IMR-90 (cell line): ENCODE measurements at places on chromosomes 1 and 21.

- no peaks in the 10 kb centered on the region for H3K27me3 ChIP-seq
- DNase-seq = no peak
- peaks cover 6% of the 10 kb centered on the region for H3K4me1 ChIP-seq
- H3K27ac ChIP-seq = peak overlapping the region; percentile 28; the same call in 1 of the 2 replicates
- no peaks in the 10 kb centered on the region; the same call in 1 of the 2 replicates for H3K36me3 ChIP-seq
- peak overlapping the region; percentile 28; the same call in 1 of the 2 replicates for H3K4me3 ChIP-seq
Observed at GRCh38 chr1:218349348-218350034, 4.4 kb downstream of the TGFB2 start.

GRCh38 chr1:165577707-165578106 is 33.9 kb downstream of the LRRC52 start:
- no peak for DNase-seq
- no peak overlapping the region for H3K4me3 ChIP-seq
- no peak overlapping the region for H3K27ac ChIP-seq
- H3K27me3 ChIP-seq = no peaks in the 10 kb centered on the region
- no peaks in the 10 kb centered on the region for H3K36me3 ChIP-seq

DNA sequence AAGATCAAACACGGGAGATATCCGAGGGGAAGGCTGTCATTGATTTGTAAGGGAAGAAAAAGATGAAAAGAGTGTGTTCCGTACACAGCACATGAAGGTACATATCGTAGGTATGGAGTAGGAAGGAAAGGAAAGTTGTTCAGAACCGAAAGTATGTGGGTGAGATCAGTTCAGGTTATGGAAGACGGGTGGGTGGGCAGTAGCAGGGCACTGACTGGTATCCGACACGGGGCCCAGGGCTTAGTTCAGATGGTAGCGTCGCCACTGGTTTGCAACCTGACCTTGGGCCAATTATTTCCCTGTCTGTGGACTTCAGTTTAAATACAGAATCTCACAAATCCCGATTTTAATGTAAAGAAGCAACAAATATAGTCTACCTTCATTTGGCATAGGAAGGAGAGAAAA is 27.8 kb upstream of the A3GALT2 start:
- no peaks in the 10 kb centered on the region for H3K27me3 ChIP-seq
- peak overlapping the region; percentile 98 for H3K4me3 ChIP-seq
- DNase-seq = no peak
- H3K36me3 ChIP-seq = peaks cover 5% of the 10 kb centered on the region
- H3K27ac ChIP-seq = peak overlapping the region; percentile 95

DNA sequence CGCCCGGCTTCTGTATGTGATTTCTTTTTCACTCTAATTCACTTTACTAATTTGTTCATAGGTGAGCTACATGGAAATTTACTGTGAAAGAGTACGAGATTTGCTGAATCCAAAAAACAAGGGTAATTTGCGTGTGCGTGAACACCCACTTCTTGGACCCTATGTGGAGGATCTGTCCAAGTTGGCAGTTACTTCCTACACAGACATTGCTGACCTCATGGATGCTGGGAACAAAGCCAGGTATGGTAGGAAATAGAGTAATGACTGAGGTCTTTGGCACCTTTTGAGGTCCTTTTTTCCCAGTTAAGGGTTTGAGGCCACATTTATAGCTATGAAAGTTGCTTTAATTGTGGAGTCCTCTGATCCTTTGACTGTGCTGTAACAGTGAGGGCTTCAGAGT is 56.9 kb downstream of the KIF1B start:
- DNase-seq = peak; percentile 38
- H3K4me3 ChIP-seq = no peak overlapping the region
- no peak overlapping the region for H3K27ac ChIP-seq
- H3K4me1 ChIP-seq = no peaks in the 10 kb centered on the region
- H3K27me3 ChIP-seq = no peaks in the 10 kb centered on the region

GRCh38 chr1:110280126-110280525 is 59.1 kb upstream of the RBM15 start:
- no peaks in the 10 kb centered on the region for H3K36me3 ChIP-seq
- no peak for DNase-seq
- H3K4me3 ChIP-seq = no peak overlapping the region
- no peak overlapping the region for H3K27ac ChIP-seq
- no peaks in the 10 kb centered on the region for H3K4me1 ChIP-seq
- H3K27me3 ChIP-seq = peaks cover 35% of the 10 kb centered on the region

DNA sequence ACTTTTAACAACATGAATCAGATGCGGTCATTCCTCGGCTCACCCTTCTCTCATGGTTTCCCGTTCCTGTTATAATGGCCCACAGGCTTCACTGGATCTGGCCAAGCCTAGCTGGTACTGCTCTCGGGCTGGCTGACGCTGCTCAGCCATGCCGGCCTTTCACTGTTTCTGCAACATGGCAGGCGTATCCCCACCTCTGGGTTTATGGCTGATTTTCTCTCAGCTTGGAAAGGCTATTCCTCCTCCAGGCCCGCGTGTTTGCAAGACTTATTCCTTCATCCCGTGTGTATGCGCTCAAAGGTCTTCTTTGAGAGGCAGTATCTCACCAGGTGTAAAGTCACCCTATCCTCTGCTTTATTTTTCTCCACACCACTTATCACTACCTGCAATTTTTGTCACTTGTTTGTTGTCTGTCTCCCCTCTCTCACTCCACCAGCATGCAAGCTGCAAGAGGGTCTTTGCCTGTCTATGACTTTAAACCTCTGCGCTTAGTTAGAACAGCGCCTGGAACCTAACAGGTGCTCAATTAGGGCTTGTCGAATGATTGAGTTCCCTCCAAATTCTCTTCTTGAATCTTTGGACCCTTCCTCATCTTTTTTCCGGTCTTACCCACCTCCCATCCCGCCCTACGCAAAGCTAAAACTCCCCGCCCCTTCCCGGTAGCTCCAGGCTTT is 491 bp upstream of the RAP1A start:
- no peak for DNase-seq
- H3K4me1 ChIP-seq = peaks cover 7% of the 10 kb centered on the region; the same call in 1 of the 2 replicates
- H3K36me3 ChIP-seq = no peaks in the 10 kb centered on the region
- no peaks in the 10 kb centered on the region for H3K27me3 ChIP-seq
- H3K4me3 ChIP-seq = peak overlapping the region; percentile 48

GRCh38 chr1:183087001-183087400 is 63.8 kb downstream of the LAMC1 start:
- H3K27me3 ChIP-seq = no peaks in the 10 kb centered on the region
- no peak overlapping the region for H3K27ac ChIP-seq
- no peaks in the 10 kb centered on the region for H3K36me3 ChIP-seq
- H3K4me1 ChIP-seq = peaks cover 16% of the 10 kb centered on the region

- no peak overlapping the region for H3K27ac ChIP-seq
- H3K4me1 ChIP-seq = no peaks in the 10 kb centered on the region; the same call in 1 of the 2 replicates
- H3K4me3 ChIP-seq = no peak overlapping the region
- no peak for DNase-seq
- no peaks in the 10 kb centered on the region for H3K36me3 ChIP-seq
- H3K27me3 ChIP-seq = peaks cover 2% of the 10 kb centered on the region; the same call in 1 of the 2 replicates
Observed at GRCh38 chr1:219387211-219387610, 213.5 kb downstream of the LYPLAL1 start.

- H3K27me3 ChIP-seq = no peaks in the 10 kb centered on the region
- no peak overlapping the region for H3K27ac ChIP-seq
- H3K4me3 ChIP-seq = no peak overlapping the region
- H3K36me3 ChIP-seq = no peaks in the 10 kb centered on the region
Observed at GRCh38 chr1:76337542-76338219, 263.1 kb downstream of the ST6GALNAC3 start.

DNA sequence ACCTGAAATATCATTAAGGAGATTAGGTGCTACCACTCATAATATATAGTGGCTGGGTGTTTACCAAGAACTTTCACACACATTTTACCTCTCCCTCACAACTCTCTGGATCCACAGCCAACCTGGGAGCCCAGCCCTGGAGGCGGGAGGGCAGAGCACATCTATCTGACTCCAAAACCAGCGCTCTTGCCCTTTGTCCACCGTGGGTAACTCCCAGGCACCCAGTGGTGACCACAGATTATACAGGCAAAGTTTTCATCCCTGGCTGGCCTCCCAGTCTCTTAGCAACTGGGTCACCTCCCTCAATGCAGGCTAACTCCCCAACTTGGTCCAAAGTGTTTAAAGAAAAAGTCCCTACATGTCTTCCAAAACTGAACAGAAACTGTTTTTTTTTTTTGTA is 2.4 kb downstream of the PAQR7 start:
- DNase-seq = no peak
- H3K27me3 ChIP-seq = no peaks in the 10 kb centered on the region
- no peak overlapping the region for H3K27ac ChIP-seq
- H3K4me1 ChIP-seq = peaks cover 18% of the 10 kb centered on the region
- H3K4me3 ChIP-seq = no peak overlapping the region
- peaks cover 13% of the 10 kb centered on the region for H3K36me3 ChIP-seq

- H3K4me1 ChIP-seq = peaks cover 3% of the 10 kb centered on the region; the same call in 1 of the 2 replicates
- H3K27ac ChIP-seq = no peak overlapping the region
- H3K4me3 ChIP-seq = no peak overlapping the region
- H3K27me3 ChIP-seq = no peaks in the 10 kb centered on the region
- DNase-seq = peak; percentile 84
- no peaks in the 10 kb centered on the region for H3K36me3 ChIP-seq
Observed at GRCh38 chr1:56456435-56457101, 122.8 kb downstream of the PLPP3 start.

DNA sequence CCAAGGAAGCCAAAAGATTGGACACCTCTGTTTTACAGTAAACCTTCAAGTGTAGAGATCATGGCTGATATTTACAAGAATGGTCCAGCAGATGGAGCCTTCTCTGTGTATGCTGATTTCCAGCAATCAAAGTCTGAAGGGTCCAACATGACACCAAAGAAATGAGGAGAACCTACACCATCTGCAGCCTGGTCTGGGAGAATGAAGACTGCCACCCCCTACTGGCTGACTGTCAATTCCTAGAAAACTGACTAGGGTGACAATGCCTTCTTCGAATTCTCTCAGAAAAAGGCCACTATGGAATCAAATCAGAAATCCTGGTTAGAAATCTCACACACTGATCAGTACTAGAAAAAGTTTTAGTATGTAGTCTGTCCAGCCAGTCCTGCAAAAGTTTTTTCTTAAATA is 83.3 kb downstream of the CDC42BPA start:
- no peak overlapping the region for H3K4me3 ChIP-seq
- no peak overlapping the region for H3K27ac ChIP-seq
- no peaks in the 10 kb centered on the region for H3K4me1 ChIP-seq
- no peaks in the 10 kb centered on the region for H3K36me3 ChIP-seq
- H3K27me3 ChIP-seq = no peaks in the 10 kb centered on the region

- DNase-seq = peak; percentile 38
- peaks cover 19% of the 10 kb centered on the region for H3K4me1 ChIP-seq
- peak overlapping the region; percentile 76 for H3K27ac ChIP-seq
- peak overlapping the region; percentile 49 for H3K4me3 ChIP-seq
Observed at GRCh38 chr1:155226910-155227260, 18.4 kb downstream of the MTX1 start.

DNA sequence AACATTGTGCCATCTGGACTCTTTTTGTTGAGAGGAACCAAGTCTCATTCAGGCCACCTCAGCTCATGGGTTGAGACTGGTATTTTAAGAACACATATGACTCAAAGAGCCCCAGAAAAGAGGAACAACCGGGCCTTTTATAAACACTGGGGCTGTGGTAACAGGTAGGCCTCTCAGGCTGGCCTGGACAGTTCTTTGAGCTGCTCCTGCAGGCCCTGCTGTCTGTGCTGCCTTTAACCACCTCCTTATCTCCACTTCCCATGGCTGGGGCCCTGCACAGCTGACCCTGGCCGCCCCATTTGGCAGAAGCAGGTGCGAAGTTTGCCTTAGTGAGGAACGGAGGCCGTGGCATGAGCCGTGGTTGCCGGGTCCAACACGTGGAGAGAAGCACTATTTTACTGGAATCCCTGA is 163.3 kb downstream of the RHOU start:
- H3K36me3 ChIP-seq = no peaks in the 10 kb centered on the region
- H3K27me3 ChIP-seq = peaks cover 3% of the 10 kb centered on the region
- no peak overlapping the region for H3K4me3 ChIP-seq
- DNase-seq = no peak

DNA sequence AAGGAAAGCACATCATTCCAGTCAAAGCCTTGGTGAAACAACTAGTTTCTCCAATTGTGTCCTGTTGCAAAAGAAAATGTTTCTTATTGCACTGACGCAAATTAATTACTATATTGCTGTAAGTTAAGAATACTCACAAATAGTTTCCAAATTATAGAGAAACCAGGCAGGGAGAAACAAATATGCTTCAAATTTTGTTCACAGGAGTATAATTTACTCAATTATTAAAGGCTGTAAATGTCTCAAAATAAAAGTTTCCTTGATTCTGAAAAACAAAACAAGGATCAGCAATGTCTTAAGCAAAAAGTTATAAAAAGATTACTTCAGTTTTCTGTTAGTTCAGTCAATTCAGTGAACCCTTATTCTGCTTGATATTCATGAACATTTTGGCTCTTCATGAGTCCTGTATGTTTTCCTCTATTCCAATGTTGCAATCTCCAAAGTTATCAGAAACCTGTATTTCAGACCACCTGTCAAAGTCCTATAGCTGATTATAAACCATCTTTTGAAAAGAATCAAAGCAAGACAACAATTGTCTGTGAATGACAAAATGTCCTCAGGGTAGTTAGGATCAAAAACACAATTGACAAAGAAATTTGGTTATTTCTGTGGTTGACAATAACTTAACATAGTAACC is 11.7 kb upstream of the SYPL2 start:
- H3K4me3 ChIP-seq = no peak overlapping the region
- no peaks in the 10 kb centered on the region for H3K4me1 ChIP-seq
- peaks cover 8% of the 10 kb centered on the region for H3K27me3 ChIP-seq
- H3K27ac ChIP-seq = no peak overlapping the region
- H3K36me3 ChIP-seq = no peaks in the 10 kb centered on the region

DNA sequence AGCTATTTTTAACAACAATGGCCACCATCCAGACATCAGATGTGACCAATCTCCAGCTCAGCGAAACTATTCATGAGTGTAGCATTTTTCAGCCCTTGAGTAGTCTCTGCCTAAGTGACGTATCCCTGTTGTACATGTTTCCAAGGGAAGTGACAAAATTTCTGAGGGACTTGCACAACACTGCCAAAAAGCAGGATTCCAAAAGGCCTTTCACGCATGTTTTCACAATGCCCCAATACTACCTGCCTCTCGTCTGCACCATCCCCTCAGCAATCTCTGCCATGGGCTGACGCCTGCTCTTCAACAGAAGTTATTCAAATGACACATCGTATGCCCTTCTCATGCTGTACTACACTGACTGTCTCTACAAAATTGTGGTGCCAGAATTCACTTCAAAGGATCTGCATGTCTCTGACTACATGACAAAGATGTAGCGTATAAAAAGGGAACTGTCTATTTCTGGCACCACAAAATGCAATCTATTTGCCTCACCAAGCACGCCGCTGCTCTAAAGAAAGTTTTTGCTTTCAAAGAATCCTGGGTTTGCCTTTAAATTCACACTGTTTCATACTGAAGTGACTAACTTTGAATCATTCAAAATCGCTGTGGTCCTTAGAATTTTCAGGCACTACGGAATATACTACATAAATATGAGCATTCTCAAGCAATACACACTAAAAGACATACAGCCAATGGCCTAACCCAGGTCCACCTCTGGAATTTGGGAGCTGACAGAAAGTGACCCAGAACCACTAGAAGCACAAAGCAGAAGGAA is 32.9 kb downstream of the JAK1 start:
- H3K27me3 ChIP-seq = no peaks in the 10 kb centered on the region
- peaks cover 15% of the 10 kb centered on the region for H3K4me1 ChIP-seq
- peak overlapping the region; percentile 80 for H3K27ac ChIP-seq
- peak overlapping the region; percentile 17; the same call in 1 of the 2 replicates for H3K4me3 ChIP-seq
- peak; percentile 96 for DNase-seq

GRCh38 chr1:183609313-183609712 is 19.1 kb upstream of the NCF2 start:
- H3K4me1 ChIP-seq = peaks cover 20% of the 10 kb centered on the region
- H3K4me3 ChIP-seq = no peak overlapping the region
- no peaks in the 10 kb centered on the region for H3K36me3 ChIP-seq
- peak; percentile 81 for DNase-seq
- H3K27me3 ChIP-seq = no peaks in the 10 kb centered on the region

- no peaks in the 10 kb centered on the region; the same call in 1 of the 2 replicates for H3K27me3 ChIP-seq
- peaks cover 36% of the 10 kb centered on the region for H3K36me3 ChIP-seq
- H3K27ac ChIP-seq = no peak overlapping the region
- H3K4me1 ChIP-seq = peaks cover 10% of the 10 kb centered on the region; the same call in 1 of the 2 replicates
Observed at GRCh38 chr1:228216371-228217320, 8.8 kb downstream of the OBSCN start.
